ENCODE measurements at places on chromosomes 7 and 10.

- DNase-seq, result no peak
Observed at GRCh38 chr7:91266067-91266688, 1.9 kb downstream of the FZD1 start.

DNA sequence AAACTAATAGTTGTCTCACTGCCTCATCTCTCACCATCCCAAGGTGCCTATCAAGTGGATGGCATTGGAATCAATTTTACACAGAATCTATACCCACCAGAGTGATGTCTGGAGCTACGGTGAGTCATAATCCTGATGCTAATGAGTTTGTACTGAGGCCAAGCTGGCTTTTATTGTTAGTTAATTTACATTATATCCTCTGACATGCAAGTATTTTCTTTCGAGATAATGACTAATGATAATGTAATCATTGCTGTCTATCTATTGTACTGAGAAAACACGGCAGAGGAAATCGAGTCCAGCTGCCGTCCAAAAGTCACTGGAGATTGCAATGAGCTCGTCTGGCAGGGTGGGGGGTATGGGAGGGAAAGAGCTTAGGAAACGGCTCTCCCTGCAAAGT lies 172.4 kb upstream of the LANCL2 start:
- no peak for DNase-seq

GRCh38 chr7:55476852-55477780 lies 95.2 kb downstream of the VOPP1 start:
- no peak for DNase-seq

DNA sequence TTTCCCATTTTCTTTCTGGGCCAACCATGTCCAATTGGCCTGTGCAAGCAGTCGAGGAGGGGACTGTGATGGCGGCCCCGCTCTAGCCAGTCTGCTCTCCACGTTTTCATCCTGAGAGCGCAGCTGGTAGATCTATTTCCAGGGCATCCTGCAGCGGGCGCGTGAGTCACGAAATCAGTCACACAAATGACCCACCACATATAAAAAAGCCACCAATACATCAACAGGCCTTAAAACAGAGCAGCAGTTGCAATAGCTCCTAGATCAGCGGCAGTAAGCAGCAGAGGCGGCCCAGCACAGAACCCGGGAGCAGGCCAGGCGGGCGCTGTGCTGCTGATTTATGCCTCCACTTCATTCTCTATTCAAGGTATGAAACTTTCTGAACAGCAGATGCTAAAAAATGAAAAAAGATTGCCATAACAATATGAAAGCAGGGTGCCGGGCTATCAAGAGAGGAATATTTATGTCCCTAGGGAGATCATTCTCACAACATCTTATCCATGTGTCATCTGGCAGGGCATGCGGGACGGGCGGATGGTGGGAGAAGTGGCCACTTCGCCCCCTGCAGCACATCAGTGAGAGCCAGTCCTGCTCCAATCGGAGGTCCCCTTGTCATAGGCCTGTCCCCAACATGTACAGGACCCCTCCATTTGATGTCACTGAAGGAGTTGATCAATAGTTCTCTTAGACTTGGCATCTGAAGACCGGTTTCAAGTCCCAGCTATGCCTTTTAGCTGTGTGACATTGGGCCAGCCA lies 98.0 kb upstream of the GPR26 start:
- no peak for DNase-seq

DNA sequence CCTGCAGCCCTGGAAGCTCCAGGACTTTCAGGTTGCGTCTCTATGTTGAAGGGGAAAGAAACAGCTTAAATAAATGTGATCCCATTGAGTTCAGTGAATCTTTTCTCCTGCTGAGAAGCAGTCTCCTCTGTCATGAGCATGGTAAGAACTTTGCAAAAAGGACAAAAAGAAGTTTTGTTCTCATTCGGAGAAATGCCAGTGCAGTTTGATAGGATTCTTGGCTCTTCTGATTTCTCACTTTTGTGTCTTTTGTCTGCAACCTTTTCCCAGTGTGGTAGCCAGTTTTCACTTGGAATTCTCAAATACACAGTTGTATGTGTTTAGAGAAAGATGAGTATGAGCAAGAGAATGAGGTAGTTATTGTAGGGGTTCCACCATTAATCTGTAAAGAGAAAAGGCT lies 64.3 kb downstream of the AP3M1 start:
- DNase-seq, result no peak

- no peak for DNase-seq
Observed at GRCh38 chr7:93476491-93477344, 97.8 kb downstream of the CALCR start.

All from activated T-cell treated with anti-CD3 and anti-CD28 coated beads for 4 hours (primary cell).